ENCODE measurements at places on chromosomes 6 and 20. TPM values are rescaled to one million over a fixed set of nuclear protein-coding genes. Genes with fewer than 3 reads are reported as not detected.

NKAPL gene
- total RNA-seq: not detected

ROS1 gene
- total RNA-seq: 0.13 TPM

GTF3C6 gene
- total RNA-seq: 78.0 TPM

RIPOR2 gene
- total RNA-seq: not detected

HNF4A gene
- total RNA-seq: 11.9 TPM

CALHM5 gene
- 0.04 TPM for total RNA-seq

GUCA1A gene
- not detected for total RNA-seq

SNPH gene
- 4.9 TPM for total RNA-seq

MTO1 gene
- 14.1 TPM for total RNA-seq

HLA-E gene
- 60.3 TPM for total RNA-seq

GJA10 gene
- total RNA-seq: not detected

KCNQ2 gene
- total RNA-seq: 0.81 TPM

PRL gene
- not detected for total RNA-seq
